Activated T-helper 1 cell treated with anti-CD3 and anti-CD28 coated beads, Interleukin-2, amount 50 U/mL, for 16 hours (primary cell): ENCODE measurements at places on chromosomes 7 and 10.

GRCh38 chr7:26912933-26913536, 48.6 kb upstream of the SKAP2 start:
- no peak for DNase-seq

GRCh38 chr7:117083648-117084047, 130.3 kb downstream of the ST7 start:
- DNase-seq, result no peak

GRCh38 chr10:89909752-89910151, 208.4 kb downstream of the KIF20B start:
- DNase-seq, result no peak

DNA sequence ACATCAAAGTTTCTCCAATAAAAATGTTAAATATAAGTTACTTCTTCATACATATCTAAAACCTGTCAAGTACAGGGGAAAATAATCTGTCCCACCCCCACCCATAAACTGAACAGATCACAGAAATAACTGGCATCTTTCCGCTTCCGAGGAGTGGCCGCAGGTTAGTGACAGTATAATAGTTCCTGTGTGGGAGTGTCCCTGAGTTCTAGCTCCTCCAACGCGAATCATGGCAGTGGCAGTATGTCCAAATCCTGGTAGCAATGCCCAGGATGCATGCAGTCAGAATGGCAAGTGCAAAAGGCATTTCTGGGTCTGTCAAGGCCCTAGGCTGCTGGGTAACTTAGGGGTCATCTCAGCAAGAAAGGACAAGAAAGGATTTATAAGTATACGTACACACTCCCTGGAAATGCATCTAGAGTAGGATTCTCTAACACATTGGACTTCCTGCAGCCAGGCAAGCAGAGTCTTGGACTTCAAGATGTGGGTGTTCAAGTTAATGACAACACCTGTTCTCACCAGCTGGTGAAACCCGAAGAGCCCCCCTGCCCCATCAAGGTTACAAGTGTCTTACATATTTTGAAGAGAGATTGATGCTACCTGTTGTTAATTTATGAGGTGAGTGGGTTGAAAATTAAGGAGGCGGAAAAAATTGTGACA, 94.4 kb upstream of the COL1A2 start:
- DNase-seq, result no peak

DNA sequence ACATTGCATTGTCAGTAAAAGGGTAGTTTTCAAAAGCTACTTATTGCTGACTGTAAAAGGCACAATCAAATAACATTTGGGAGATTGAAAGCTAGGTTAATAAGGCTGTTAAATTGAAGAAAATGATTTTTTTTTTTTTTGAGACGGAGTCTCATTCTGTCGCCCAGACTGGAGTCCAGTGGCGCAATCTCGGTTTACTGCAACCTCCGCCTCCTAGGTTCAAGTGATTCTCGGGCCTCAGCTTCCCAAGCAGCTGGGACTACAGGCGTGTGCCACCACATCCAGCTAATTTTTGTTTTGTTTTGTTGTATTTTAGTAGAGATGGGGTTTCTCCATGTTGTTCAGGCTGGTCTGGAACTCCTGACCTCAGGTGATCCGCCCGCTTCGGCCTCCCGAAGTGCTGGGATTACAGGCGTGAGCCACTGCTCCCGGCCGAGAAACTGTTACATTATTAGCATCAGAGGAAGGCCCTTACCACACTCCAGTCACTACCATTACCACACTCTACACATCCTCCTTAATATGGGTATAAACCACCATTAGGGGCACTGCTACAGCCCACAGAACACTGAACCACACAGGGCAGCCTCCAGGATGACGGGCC, 1.0 kb downstream of the CYP51A1 start:
- DNase-seq, result no peak
